Stimulated activated CD4-positive, alpha-beta T cell treated with anti-CD3 and anti-CD28 coated beads, Interleukin-2, amount 100 ng/mL, for 4 hours (primary cell): ENCODE measurements at places on chromosomes 11 and 22.

- DNase-seq: no peak
These were observed 852.6 kb upstream of the RAG2 start for GRCh38 chr11:37450613-37451012.

DNA sequence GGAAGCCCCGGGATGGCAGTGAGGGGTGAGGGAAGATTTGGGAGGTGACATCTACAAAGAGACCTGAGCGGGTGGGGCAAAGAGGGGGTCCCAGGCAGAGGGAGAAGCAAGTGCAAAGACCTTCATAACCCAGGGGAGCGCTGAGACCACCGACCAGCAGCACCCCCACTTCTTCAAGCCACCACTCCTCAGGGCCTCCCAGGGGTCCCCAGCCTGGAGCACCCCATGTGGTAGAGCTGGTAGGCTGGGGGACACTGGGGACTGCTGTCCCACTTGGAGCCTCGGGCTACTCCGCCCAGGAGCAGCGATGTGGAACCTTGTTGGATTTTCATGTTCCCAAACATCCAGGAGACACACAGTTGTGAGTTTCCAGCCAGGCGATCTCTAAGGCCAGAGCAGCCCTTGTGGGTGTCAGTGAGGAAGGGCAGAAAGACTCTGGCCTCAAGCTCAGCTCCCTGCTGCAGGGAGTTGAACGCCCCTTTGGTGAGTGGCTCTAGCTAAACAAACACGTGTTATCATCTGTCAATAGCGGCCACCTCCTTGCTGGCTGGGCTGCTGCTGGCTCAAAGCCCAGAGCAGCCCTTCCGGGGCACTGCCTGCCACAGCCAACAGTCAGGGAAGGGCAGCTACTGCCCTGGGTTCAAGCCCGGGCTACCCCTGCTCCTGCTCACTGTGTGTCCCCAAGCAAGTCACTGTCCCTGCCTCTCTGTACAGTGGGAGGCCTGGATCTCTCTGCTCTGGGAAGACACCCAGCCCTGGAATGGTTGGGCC, 25.7 kb upstream of the CHKA start:
- DNase-seq: no peak

DNA sequence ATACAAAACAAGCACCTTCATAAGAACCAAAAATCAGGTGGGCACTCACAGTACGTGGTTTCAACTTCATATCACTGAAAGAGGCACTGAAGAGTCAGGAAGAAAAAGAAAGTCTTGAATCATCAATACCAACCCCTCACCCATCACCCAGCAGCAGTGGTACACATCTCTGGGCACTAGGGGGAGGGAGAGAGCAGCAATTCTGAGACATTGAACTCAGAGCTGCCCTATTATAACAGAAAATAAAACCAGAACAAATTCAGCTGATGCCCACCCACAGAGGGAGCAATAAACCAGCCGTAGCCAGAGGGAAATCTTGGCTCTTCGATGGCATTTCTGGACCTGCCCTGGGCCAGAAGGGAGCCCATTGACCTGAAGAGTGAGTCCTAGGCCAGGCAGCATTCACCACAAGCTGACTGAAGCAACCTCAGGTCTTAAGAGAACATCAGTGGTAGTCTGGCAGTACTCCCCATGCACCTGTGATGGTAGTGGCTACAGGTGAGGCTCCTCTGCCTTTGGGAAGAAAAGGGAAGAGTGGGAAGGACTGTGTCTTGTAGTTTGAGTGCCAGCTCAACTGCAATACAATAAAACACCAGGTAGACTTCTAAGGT, 42.2 kb upstream of the FAM181B start:
- no peak for DNase-seq

DNA sequence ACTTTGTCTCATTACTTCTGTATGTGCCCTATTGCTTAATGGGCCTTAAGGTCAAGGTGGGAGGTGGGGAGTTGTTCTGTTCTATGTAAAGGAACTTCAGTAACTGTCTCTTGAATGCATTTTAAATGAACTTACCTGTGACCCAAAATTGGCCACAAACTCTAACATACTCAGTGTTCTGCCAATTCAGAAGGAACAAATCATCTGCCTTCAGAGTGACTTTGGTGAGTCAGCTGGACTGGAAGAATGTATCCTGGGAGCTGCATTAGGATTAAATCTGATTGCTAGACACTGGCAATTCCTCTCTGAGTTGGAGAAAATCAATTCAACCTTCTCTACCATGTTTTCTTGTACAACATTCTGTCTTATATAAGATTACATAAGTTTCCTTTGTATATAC, 1104.8 kb downstream of the DLG2 start:
- DNase-seq: no peak

DNA sequence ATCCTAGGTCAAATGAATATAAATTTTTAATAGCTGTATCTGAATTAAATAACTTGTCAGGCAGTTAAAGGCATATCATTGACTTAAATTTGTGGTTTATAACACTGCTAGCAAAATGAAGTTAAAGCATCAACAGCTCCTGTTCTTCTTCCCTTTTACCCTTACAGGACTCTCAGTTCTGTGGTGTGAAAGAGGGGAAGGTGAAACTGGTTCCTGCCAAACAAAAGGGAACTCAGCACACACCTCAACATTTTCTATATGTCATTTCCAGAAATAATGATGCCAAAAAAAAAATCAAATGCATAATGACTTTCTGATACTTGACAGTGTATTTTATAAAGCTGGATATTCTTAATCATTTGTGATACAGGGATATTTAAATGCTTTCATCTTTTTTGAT, 21.2 kb downstream of the ARL14EP start:
- DNase-seq: no peak

GRCh38 chr11:9821008-9821752, 157.3 kb downstream of the SWAP70 start:
- DNase-seq: no peak

DNA sequence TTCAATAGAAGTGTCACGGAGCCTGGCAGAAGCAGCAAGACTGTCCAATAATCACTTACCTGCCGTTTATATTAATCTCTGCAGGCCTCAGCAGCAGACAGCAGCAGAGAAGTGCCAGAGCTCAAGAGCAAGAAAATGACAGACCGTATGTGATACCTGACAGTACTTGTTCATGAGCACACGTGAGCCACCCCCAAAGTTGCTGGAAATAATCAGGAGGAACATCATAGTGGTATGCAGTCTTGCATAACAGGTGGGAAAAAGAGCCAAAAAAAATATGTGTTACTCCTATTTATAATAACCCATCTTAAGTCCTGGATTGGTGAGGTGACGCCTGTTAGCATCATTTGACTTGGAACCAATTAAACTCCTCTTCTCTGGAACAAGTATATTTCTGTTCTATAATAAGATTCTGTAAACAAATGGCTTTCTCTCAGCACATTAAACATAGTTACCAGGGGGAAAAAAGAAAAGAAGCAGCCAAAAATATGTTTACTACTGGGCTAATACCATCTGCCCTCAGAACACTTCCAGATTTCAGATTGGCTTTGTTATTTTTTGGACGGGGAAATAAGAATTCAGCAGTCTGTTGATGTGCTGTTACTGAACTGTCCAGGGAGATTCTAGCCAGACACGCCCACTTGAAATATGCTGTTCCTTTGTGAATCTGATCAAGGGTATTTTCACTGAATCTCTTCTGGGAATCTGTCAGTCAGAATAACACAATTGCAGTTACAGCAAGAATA, 7.9 kb upstream of the SLN start:
- no peak for DNase-seq

GRCh38 chr11:75219869-75220268, 20.7 kb upstream of the TPBGL start:
- no peak for DNase-seq

DNA sequence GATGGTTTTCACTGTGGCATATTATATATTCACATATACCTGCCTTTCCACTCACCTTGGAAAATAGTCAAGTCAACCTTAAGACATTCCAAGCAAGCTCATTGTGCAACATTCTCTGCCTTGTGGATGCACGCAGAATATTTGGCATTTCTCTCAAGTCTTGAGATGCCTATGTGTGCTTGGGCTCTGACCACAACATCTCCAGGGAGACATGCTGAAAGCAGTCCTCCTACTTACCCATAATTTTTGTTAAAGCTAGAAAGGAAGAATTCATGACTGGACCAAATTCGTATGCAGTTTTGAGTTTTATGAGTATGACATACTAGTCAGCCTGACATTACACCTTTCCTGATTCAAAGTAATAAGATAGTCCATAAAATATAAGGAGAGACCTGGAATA, 684.0 kb downstream of the OPCML start:
- no peak for DNase-seq

GRCh38 chr11:34540870-34541269, 27.3 kb upstream of the ELF5 start:
- no peak for DNase-seq

GRCh38 chr11:107836851-107837250, 21.7 kb downstream of the SLC35F2 start:
- DNase-seq: no peak

DNA sequence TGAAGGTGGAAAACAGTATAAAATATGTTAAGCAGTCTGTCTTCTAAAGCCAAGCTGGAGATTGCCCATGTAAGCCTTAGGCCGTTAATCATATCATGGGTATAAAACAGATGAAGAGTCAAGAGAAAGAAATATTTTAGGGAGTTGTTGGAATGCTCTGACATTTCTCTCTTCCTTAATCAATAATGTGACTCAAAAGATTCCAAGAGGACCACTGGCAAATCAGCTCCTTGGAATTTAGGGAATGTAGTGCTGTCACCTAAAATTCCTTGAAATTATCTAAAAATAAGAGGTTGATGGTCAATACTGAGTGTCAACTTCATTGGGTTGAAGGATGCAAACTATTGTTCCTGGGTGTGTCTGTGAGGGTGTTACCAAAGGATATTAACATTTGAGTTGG, 525.9 kb downstream of the KCNA4 start:
- DNase-seq: no peak

GRCh38 chr11:63870351-63871140, 31.6 kb downstream of the MARK2 start:
- DNase-seq: no peak

DNA sequence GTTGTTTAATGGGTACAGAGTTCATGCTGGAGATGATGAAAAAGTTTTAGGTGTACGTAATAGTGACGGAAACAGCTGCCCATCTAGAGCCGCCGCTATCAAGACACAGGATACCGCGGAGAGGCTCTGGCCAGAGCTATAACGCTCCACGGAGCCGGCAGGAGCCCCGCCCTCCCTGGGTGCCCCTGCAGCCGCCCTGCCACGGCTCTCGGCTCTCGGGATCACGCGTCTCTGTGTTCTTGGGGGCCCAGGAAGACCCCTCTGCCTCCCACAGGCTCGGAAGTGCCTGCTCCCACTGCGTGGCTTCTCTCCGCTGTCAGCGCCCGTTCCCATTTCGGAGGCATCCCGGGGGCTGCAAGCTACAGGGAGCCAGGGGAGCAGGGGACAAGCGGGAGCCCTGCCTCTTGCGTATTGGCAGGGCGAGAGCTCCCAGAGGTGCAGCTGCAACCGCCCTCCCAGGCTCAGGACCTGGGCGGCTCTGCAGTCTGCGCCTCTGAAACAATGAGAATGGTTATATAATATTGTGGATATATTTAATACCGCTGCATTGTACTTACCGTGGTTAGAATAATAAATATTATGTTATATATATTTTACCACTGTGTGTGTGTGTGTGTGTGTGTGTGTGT, 13.7 kb downstream of the GLYATL2 start:
- DNase-seq: no peak
